Stimulated activated CD4-positive, alpha-beta T cell treated with anti-CD3 and anti-CD28 coated beads, Interleukin-1b, Interleukin-23, amount 100 ng/mL, for 24 hours (primary cell): ENCODE measurements at places on chromosomes 4 and X.

DNA sequence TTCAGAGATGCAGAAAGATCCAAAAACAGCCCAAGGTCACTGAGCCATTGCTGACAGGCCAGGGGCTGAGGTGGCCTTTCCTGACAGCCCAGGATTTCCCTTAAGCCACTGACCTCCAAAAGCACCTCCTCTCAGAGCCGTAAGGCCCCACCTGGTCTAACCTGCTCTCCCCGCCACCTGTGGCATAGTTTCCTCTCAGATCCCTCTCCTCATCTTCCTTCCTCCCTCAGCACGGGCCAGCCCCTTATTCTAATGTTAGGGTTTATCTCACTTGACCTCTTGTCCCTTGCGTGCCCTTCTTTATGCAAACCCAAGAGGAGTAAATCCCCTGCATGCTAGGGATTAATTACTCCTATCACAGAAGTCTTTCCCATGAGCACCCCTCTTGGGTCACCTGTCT is 113.0 kb downstream of the RBM47 start:
- DNase-seq, result no peak

GRCh38 chr4:139469216-139469615 is 15.3 kb downstream of the RAB33B start:
- no peak for DNase-seq

DNA sequence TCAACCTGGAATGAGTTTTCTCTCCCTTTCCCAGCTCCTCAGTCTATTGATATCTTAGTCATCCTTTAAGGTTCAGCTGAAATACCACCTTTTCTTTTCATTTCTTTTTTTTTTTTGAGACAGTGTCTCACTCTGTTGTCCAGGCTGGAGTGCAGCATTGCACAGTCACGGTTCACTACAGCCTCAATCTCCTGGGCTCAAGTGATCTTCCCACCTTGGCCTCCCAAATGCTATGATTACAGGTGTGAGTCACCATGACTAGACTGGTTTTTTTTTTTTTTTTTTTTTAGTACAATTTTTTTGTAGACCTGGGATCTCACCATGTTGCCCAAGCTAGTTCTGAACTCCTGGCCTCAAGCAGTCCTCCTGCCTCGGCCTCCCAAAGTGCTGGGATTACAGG is 28.9 kb downstream of the AFF1 start:
- no peak for DNase-seq

- no peak for DNase-seq
Observed at GRCh38 chrX:150357790-150358189, 5.3 kb upstream of the MAMLD1 start.

GRCh38 chr4:86587381-86588140 is 6.6 kb upstream of the PTPN13 start:
- no peak for DNase-seq

DNA sequence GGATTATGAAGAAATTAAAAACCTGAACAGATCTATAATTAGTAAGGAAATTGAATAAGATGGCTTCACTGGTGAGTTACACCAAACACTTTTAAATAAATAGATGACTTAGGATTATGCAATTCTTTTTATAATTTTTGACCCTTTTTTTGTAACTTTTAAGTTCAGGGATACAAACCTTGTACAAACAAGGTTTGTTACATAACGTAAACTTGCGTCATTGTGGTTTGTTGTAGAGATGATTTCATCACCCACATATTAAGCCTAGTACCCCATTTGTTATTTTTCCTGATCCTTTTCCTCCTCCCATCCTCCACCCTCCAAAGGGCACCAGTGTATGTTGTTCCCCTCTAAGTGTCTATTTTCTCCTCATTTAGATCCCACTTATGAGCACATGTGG is 75.7 kb downstream of the CPEB2 start:
- no peak for DNase-seq

DNA sequence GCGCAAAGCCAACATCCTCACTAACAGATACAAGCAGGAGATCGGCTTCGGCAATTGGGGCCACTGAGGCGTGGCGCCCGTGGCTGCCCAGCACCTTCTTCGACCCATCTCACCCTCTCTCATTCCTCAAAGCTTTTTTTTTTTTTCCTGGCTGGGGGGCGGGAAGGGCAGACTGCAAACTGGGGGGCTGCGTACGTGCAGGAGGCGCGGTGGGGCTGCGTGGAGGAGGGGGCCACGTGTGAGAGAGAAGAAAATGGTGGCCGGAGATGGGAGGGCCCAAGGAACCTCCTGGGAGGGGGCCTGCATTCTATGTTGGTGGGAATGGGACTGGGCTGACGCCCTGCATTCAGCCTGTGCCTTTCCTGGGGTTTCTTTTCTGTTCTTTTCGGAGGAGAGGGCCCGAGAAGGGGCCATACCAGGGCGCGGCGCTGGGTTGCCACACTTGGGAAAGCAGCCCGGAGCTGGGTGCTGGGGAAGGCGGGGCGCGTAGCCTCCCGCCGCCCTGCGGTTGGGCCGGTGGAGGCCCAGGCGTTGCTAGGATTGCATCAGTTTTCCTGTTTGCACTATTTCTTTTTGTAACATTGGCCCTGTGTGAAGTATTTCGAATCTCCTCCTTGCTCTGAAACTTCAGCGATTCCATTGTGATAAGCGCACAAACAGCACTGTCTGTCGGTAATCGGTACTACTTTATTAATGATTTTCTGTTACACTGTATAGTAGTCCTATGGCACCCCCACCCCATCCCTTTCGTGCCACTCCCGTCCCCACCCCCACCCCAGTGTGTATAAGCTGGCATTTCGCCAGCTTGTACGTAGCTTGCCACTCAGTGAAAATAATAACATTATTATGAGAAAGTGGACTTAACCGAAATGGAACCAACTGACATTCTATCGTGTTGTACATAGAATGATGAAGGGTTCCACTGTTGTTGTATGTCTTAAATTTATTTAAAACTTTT is 4.5 kb downstream of the MID1IP1 start:
- DNase-seq, result peak; percentile 37

- DNase-seq, result no peak
Observed at GRCh38 chr4:98656443-98656842, 2.0 kb downstream of the TSPAN5 start.
